ENCODE measurements at places on chromosomes 2 and 18. TPM values are rescaled to one million over a fixed set of nuclear protein-coding genes. Genes with fewer than 3 reads are reported as not detected.

PTPN18 gene
- 71.9 TPM for total RNA-seq

GALNT13 gene
- 0.61 TPM for total RNA-seq

IL36G gene
- total RNA-seq: not detected

SLC38A11 gene
- not detected for total RNA-seq

C2orf92 gene
- total RNA-seq: 4.0 TPM

TBR1 gene
- total RNA-seq: 0.10 TPM

GORASP2 gene
- total RNA-seq: 65.2 TPM

CD207 gene
- not detected for total RNA-seq

REG1B gene
- not detected for total RNA-seq

RRM2 gene
- total RNA-seq: 604 TPM

Measured in activated CD8-positive, alpha-beta T cell treated with anti-CD3 and anti-CD28 coated beads, Interleukin-2, amount 10 ng/mL, durations not matched to agents 7 days and 5 days (primary cell).